ENCODE measurements at places on chromosomes 12 and 14.
A peak's percentile ranks its signal among the peaks of the same experiment; 100 is the strongest.

- DNase-seq = no peak
These were observed 2.2 kb upstream of the GUCY2C start for GRCh38 chr12:14698555-14698954.

GRCh38 chr14:102192840-102193502 is 53.3 kb downstream of the WDR20 start:
- DNase-seq = no peak

DNA sequence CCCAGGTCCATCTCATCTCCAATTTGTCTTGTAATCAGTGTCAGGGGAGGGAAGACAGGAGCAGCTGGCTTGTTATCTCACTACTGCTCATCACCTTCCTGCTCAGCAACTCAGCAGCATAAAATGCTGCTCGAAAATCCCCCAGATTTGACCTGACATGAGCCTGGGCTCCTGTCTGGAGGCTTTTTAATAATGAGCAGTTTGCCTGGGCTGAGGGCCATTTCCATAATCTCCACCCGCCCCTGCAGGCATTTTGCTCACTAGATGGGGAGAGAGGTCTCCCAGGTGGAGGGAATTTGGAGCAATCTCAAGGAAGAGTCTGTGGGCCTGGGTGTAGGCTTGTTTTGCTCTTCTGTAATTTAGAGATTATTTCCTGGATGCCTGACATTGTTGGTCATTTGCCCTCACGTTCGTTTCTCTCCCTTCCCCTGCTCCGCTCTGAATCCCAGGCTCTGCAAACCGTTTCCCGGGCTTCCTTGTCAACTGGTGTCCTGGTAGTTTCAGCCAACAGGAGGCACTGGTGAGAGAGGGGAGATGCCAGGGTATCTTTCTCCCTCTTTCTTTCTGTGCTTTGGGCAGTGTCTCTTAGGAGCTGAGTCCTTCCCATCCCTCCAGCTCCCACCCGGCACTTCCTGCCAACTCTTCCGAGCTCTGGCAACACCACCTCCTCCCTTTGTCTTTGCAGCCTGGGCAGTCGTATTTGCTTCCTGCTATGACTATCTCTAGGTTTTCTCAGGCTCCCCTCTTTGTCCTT is 299.2 kb downstream of the GLT1D1 start:
- DNase-seq = no peak

- DNase-seq = no peak
These were observed 72.0 kb downstream of the FOS start for GRCh38 chr14:75350505-75351060.

- peak; percentile 5 for DNase-seq
These were observed 123.1 kb downstream of the GALC start for GRCh38 chr14:87869619-87870583.

- no peak for DNase-seq
These were observed 5.5 kb downstream of the ZFP36L1 start for GRCh38 chr14:68787092-68787992.

DNA sequence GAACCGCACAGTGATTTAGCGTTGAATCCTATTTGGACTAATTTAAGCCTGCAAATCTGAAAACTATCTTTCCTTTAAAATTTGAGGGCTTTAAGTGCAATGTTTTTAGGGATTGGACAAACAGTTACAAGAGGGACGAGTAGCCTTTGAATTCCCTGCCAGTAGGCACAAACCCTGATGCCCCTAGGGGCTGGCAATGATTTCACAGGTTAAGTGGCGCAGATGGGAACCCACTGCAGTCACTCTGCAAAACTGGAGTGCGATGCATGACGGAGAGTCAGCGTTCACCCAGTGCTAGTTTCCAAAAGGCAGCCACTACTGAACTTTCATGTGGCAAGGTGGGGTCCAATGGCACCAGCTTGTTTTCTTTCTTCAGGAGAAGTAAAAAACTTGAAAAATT is 99.4 kb upstream of the FRMD6 start:
- no peak for DNase-seq

Measured in GM13977 (cell line).